ENCODE measurements at places on chromosomes 5 and 9.

- DNase-seq, result no peak
These were observed 16.0 kb upstream of the AFF4 start for GRCh38 chr5:132979367-132979940.

GRCh38 chr9:93517331-93517730 is 59.1 kb upstream of the PHF2 start:
- no peak for DNase-seq

GRCh38 chr9:3992924-3993323 is 306.9 kb downstream of the GLIS3 start:
- DNase-seq, result no peak

- DNase-seq, result no peak
These were observed 111.4 kb downstream of the DCP2 start for GRCh38 chr5:113087976-113088514.

DNA sequence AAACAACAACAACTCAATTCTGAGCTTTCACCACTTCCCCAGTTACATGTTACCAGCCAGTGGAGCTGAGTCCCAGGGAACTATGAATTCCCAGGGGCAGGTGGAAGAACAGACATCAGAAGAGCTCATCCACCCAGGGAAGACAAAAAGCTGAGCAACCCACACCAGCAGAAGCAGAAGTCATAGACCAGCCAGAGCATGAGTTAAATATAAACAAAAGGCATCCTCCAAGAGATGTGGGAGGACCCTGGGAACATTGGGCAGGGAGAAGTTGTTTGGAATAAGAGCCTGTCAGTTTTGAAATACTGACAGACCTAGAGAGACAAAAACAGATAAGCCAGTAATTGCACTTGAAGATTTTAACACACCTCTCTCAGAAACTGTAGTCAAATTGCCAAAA is 102.3 kb upstream of the LMX1B start:
- no peak for DNase-seq

GRCh38 chr9:136093995-136094881 is 851 bp downstream of the NACC2 start:
- peak; percentile 52 for DNase-seq

DNA sequence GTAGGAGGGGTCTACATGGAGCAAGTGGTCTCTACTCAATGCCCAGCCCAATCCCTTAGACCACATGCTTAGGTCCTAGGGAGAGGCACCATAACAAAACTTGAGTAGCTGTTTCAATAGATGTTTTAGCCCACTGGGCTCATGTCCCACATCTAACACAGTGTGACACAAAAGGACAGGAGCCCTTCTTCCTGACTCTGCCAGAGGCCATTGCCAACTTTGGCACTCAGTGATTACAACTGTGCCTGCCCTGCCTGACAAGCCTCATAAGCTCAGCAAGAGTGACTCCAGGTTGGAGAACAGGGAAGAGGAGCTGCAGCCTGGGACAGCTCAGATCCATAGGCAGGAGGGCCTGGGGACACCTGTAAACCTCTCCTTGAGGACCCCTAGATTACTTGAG is 230.8 kb downstream of the ENC1 start:
- DNase-seq, result no peak

GRCh38 chr5:83972909-83973308 is 252.3 kb upstream of the HAPLN1 start:
- no peak for DNase-seq

DNA sequence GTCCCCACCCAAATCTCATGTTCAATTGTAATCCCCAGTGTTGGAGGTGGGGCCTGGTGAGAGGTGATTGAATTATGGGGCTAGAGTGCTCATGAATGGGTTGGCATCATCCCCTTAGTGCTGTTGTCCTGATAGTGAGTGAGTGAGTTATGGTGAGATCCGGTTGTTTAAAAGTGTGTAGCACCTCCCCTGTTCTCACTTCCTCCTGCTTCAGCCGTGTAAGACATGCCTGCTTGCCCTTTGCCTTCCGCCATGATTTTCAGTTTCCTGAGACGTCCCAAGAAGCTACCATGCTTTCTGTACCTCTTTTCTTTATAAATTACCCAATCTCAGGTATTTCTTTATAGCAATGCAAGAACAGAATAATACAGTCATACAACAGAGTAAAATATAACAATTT is 742 bp upstream of the LECT2 start:
- DNase-seq, result no peak

GRCh38 chr5:77637998-77638762 is at the start of gene OTP:
TSS of gene OTP (minus strand) at chr5:77638713. CDS start at chr5:77638549, 164 bp downstream.
- DNase-seq, result no peak

DNA sequence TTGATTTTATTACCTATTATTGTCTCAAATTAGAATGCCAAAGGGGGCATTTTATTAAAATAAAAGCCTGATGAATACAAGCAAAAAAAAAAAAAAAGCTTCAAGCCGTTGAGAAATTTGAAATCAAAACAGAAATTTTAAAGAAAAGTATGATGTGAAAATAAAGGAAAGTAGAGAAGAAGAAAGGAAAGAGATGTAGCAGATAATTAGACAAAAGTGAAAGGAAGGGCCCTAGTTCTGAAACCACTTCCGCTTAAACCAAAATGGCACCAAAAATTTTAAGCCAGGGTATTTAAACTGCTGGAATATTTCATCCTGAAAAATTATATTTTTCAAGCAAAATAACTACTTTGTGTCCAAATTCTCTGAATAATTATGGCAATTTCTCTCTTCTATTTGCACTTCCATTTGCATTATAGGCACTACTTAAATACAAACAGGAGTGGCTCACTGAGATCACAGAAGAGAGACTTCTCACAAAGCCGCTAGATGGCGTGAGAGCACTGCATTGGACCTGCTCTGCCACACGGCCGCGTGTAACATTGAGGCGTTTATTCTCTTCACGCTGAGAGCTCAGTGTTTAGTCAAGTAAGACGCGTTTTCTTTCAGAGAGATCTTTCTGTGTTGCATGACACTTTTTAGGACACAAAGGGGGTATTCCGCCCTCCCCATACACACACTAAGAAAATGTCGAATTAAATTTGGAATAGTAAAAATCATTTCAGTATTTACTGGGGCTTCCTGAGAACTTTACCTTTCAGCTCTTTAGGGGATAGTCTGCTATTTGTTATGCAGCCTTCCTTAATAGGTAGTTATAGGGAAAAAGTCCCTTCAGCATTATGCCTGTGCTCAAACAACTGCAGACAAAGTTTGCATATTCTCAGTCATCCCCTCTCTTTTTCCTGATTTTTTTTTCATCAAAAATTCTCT is 368.4 kb upstream of the CCNH start:
- DNase-seq, result peak; percentile 70

DNA sequence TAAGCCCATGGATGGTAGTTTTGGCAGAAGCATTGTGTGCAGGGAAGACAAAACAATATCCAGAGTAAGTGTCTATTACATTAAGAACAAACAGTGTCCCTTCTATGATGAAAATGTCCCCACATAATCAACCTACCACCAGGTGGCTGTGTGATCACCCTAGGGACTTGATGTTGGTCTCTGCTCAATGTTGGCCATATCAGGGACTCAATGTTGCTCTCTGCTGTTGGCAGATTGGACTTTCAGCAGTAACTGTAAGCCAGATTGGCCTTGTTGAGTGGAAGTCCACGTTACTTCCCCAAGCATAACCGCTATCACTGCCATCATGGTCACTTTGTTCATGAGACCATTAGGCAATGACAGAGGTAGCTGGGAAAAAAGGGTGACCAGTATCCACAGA is 52.8 kb upstream of the PRSS3 start:
- DNase-seq, result no peak

DNA sequence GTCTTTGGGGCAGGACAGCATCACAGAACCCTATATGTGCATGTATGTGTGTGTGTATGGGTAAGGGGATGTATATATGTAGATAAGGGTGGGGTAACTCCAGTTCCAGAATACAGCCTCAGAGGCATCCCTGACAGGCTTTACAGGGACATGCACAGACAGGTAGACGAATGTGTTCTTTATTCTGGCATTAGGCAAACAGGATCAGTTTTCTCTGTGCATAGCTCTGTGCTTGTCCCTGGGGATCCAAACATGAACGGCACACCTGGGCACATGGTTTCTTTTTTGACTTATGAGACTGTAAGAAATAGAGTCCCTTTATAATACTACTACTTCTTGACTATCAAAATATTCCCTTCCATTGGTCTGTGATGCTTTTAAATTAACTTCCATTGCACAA is 120.6 kb downstream of the TRIO start:
- DNase-seq, result no peak

- DNase-seq, result no peak
These were observed 8.4 kb downstream of the IGFBPL1 start for GRCh38 chr9:38415856-38416255.

DNA sequence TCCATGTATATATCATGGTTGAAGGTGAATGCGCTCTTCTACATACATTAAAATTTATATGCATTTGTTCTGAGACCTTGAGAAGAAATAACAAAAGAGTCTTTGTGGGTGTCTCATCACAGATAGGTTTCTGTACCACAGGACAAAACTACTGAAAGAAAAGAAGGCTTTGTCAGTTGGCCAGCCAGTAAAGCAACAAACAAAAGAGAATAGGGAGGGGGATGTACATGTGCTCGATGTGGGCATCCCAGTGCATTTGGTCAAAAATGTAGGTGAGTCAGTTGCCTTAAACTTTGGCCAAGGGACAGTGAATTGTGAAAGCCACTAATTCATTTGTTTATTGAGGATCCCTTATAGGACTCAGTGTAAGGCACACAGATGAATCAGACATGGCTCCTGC is 13.3 kb downstream of the RBM18 start:
- no peak for DNase-seq

DNA sequence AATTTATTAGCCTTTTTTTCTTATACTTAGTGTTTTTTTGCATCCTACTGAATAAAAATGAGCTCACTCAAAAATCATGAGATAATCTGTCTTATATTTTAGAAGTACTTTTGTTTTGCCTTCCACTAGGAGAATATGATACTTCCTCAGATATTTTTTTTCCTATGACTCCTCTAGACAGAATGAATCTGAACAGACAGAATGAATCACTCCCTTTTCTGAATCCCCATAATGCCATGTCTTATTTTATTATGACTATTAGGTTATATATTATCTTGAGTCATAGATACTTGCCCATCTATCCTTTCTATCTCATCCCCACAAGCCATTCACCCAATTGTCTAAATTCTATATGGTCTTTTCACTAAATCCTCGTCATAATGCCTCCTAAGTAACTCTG is 134.6 kb downstream of the BRINP1 start:
- no peak for DNase-seq

- DNase-seq, result no peak
These were observed 42.4 kb upstream of the MACIR start for GRCh38 chr5:103216137-103216536.

DNA sequence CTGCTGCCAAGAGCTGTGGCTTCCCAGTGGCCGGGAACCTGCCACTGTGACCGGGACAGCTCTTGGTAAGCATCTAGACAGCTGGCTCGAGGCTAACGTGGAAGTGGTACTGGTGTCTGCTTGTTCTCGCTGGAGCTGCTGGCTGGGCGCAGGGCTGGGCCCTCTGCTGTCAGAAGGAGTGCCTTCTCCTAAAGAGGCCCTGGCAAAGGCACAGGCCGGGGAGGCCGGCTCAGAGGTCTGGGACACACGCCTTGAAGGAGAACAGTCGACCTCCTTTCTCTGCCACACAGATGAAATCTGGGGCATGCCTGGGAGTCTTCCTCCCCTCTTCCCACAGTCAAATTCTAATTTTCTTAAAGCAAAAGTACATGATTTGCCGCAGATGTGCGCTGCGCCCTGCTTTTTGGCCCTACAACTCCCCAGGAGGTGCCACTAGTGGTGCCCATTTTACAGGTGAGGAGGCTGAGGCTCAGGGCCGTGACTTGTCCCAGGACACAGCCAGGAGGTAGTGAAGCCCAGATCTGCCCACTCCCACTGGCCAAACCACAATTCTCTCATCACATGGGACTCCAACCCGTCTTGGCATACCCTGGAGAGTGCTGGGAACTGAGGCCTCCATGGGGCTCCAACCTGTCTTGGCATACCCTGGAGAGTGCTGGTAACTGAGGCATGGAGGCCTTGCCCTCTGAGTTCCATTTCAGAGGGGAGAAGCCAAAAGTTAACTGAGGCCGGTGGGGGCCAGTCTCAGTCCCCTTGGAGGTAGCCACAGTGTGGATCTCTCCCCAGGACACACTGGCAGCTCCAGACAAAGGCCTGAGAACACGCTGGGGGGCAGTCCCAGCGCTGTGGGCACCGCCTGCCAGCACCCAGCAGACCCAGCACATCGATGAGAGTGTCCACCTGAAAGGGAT is 12.0 kb upstream of the RXRA start:
- DNase-seq, result no peak

DNA sequence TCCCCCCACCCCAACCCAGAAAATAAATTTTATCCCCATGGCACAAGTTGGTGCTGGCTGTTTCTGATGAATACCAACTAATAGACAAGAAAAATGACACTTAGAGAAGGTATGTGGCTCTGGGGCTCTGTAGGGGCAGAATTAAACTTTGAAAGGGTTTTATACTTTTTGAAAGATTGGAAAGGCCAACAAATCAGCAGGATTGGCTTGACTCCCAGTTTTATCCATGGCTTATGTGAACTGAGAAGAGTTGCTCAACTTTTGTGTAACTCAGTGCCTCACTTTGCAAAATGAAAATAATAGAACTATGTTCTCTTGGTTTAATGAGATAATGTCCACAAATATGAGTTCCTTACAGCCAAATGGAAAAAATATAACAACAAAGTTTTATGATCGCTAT is 288.9 kb upstream of the KIF2A start:
- DNase-seq, result no peak

GRCh38 chr5:53917826-53918225 is 357.4 kb downstream of the NDUFS4 start:
- no peak for DNase-seq

DNA sequence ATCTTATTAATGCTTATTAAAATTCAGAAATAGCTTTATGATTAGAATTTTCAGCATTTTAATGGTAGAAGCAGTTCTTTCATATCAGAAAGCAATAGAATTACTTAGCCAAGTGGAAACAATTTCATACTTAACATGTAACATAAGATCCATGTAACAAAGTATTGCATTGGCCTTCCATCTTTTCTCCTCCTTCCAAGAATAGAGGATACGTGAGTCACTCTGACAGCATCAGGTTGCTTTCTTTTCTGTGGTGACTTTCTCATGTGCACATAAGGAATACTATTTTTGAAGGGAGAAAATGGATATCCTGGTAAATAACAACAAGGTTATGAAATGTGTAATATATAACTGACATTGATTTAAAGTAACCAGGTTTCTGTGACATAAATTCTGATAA is 272.2 kb downstream of the ANXA1 start:
- no peak for DNase-seq

DNA sequence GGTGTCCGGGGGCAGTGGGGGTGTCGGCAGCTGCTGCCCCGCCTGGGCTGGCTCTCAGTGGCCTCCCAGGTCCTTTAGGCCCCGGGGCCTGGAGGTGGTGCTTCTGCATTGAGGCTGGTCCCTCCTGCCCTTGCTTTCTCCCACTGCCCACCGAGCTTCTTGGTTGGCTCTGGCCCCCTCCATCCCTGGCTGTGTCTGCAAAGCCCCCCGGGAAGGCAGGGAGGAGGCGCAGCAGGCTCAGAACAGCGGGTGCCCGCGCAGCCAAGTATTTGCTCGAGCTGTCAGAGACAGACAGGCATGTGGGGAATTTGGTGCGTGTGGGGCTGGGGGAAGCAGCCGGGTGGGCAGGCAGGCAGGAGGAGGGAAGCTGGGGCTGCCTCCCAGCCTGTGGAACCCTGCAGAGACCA is 11.5 kb downstream of the CXXC5 start:
- DNase-seq, result no peak

Data from CD4-positive, alpha-beta T cell treated with Interferon gamma for 1 hour (primary cell).